Muscle of arm (tissue), 14 donors: ENCODE measurements at places on chromosomes 13 and 19. TPM values are rescaled to one million over a fixed set of nuclear protein-coding genes. Genes with fewer than 3 reads are reported as not detected.

The ETFB gene
- 50.4 TPM for polyA plus RNA-seq

The ZSCAN4 gene
- polyA plus RNA-seq, result not detected

The C13orf46 gene
- polyA plus RNA-seq, result 0.24 TPM

The ATP4A gene
- 0.26 TPM for polyA plus RNA-seq

The PEAK3 gene
- not detected for polyA plus RNA-seq

The CPB2 gene
- not detected for polyA plus RNA-seq

The OR4F17 gene
- polyA plus RNA-seq, result not detected

The REEP6 gene
- 16.1 TPM for polyA plus RNA-seq

The NOTCH3 gene
- polyA plus RNA-seq, result 111 TPM

The OSCAR gene
- polyA plus RNA-seq, result 0.32 TPM

The GNG14 gene
- polyA plus RNA-seq, result not detected

The OR7A17 gene
- not detected for polyA plus RNA-seq

The ELOF1 gene
- polyA plus RNA-seq, result 35.1 TPM

The KXD1 gene
- polyA plus RNA-seq, result 61.3 TPM

The IGLON5 gene
- 0.23 TPM for polyA plus RNA-seq

The S1PR2 gene
- 18.1 TPM for polyA plus RNA-seq

The RYR1 gene
- 330 TPM for polyA plus RNA-seq

The IGFLR1 gene
- 3.4 TPM for polyA plus RNA-seq

The C19orf81 gene
- 0.90 TPM for polyA plus RNA-seq

The FPR2 gene
- 0.65 TPM for polyA plus RNA-seq

The ZIC5 gene
- polyA plus RNA-seq, result not detected

The C1QTNF9 gene
- not detected for polyA plus RNA-seq

The CCDC8 gene
- polyA plus RNA-seq, result 60.0 TPM

The CDADC1 gene
- polyA plus RNA-seq, result 8.0 TPM

The BCAM gene
- polyA plus RNA-seq, result 113 TPM

The CGB7 gene
- polyA plus RNA-seq, result 0.49 TPM

The CASP14 gene
- not detected for polyA plus RNA-seq

The GPX4 gene
- 142 TPM for polyA plus RNA-seq

The FBXL12 gene
- polyA plus RNA-seq, result 24.1 TPM

The ZNF574 gene
- 7.5 TPM for polyA plus RNA-seq

The IFNL1 gene
- not detected for polyA plus RNA-seq

The LGALS14 gene
- not detected for polyA plus RNA-seq

The C19orf33 gene
- 25.4 TPM for polyA plus RNA-seq

The MBD3L2 gene
- polyA plus RNA-seq, result not detected
